Naive thymus-derived CD4-positive, alpha-beta T cell (primary cell): ENCODE measurements at places on chromosomes 4 and X. TPM values are rescaled to one million over a fixed set of nuclear protein-coding genes. Genes with fewer than 3 reads are reported as not detected.

Gene TENM3
- total RNA-seq, result not detected

Gene CCDC158
- not detected for total RNA-seq

Gene HSFX2
- 0.82 TPM in 1 of 2 replicates, not detected in the other for total RNA-seq

Gene UVSSA
- 44.1 TPM for total RNA-seq
